ENCODE measurements at places on chromosomes 5 and 9.

DNA sequence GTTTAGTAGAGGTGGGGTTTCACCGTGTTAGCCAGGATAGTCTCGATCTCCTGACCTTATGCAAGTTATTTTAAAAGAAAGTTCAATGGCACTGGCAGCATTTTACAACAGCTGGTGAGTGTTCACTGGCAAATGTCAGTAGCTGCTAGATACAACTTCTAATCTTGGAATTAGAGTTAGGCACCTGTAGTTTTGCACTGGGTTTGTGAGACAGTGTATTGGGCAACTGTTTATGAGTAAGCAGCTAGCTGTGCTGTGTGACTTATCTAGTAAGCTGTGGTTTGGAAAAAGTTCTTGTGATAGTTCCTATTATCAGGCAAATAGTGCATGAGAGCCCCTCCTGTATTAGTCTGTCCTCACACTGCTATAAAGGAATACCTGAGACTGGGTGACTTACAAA lies 61.5 kb downstream of the UBE2QL1 start:
- no peak for DNase-seq

DNA sequence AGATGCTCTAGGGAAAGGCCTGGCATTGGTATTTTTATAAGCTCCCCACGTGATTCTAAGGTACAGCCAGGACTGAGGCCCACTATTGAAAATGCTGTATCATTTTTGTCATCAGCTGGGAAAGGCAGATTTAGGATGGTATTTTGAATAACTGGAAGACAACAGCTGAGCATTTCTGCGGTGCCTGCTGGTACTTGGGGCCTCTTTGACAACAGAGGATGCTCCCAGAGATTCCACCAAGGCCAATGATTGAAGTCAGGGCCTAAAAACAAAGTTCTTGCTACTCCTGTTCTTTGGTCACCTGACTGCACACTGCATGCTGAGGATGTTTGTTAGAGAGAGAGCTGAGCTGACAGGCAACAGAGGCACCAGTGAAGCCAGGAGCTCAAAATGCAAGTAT lies 8.1 kb downstream of the FBLL1 start:
- no peak for DNase-seq

DNA sequence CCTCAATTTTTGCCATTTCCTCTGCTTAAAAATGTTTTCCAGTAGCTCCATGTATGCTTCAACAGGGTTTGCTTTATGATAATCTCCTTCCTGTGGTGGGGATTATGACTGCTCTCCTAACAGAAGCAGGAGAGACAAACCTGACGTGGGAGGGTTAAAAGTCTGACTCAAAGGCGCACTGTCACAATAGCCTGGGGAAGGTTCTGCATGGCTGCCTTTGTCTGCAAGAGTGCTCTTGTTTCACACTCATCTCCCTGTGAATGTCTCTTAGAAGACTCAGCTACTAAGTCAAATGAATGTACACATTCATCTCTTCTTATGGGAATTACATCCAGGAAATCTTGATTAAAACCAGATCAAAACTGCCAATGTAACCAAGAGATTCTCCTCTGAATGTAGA lies 90.9 kb upstream of the MTAP start:
- no peak for DNase-seq

GRCh38 chr5:44932922-44933585 lies 124.3 kb downstream of the MRPS30 start:
- no peak for DNase-seq

DNA sequence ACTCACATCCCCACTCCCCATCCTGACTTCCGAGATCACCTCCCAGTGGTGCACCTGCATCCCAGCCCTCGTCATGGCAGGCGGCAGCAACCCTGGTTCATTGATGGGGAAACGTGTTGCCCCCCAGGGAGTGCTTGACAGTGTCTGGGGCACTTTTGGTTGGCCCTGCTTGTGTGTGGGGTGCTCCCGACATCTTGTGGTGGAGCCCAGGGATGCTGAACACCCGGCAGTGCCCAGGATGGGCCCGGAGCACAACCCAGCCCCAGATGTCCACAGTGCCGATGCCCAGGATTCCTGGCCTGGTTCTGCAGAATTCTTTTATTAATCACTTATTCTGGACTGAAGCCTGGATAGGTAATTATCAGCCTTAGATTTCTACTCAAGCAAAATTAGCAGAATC lies 3.7 kb downstream of the MRPL36 start:
- no peak for DNase-seq

DNA sequence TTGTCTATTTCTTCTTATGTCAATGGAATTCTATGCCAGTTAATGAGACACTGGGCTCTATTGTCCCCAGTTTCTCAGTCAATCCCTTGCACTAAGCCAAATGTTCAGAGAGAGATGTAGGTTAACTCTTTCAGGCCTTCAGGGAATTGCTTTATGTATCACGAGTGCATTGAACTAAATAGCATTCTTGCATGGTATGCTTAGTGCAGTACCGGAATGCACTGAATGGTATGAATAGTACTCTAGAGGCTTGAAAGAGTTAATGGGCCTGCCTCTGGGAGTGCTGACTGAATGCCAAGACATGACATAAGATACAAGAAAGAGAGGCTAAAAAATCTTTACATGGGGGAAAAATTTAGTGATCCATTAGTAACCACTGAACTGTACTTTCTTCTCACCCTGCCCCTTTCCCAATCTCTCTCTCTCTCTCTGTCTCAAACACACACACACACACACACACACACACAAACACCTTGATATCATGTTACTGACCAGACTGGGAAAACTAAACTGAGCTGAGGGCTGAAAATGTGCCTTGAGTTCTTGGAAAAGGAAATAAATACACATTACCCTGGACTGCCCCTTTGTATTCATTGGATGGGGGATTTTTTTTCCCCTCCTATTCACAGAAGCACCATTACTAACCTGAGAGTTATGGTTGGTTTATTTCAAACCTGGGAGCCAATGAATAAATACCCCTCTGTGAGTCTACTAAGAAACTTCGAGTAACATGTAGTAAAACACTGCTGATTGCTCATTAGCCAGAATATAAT lies 35.4 kb upstream of the TMC1 start:
- no peak for DNase-seq

DNA sequence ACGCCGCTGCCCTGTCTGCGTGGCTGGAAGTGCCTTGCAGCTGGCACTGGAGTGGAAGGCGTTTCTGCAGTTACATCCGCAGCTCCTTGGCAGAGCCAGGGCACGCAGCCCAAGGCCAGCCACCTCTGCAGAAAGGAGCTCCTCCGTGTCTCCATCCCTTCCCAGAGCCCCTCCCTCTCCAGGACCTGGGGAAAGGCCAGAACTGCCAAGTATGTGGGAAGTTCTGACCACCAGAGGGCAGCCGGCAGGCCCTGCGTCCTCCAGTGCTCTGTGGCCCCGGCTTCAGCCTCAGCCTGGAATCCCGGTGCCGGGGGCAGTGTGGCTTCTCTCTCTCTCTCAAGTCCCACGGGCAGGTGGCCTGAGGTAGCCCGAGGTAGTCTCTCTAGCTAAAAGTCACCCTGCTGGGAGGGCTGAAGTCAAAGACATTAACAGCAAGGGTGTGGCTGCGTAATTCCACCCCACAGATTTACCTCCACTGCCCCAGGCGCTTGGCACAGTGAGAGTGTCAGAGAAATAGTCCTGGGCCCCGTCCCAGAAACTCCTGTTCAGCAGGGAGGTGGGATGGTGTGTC lies 101.7 kb upstream of the FCN2 start:
- DNase-seq = peak; percentile 5

DNA sequence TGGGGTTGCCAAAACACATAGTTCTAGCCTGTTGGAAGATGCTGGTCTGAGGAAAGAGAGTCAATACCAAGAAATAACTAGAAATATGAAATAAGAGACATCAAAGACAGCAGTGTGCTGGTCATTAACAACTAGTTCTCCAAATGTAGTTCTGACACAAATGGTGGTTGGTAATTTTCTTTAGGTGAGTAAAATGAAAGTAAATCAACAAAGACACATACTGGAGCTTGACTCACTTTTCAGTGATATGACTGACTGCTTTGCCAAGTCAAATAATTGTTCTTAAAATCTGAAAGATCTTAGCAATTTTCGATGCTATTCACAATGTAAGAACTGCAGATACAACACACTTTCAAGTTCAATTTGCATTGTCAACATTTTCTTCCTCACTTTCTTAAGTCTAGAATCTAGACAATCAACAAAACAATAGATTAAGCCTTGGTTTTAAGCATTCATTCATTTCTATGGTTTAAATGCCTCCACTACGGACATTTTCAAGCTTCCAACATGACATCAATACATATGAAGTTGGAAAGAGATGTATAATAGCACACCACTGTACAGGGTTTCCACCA lies 166.8 kb upstream of the MAP3K1 start:
- DNase-seq = no peak

DNA sequence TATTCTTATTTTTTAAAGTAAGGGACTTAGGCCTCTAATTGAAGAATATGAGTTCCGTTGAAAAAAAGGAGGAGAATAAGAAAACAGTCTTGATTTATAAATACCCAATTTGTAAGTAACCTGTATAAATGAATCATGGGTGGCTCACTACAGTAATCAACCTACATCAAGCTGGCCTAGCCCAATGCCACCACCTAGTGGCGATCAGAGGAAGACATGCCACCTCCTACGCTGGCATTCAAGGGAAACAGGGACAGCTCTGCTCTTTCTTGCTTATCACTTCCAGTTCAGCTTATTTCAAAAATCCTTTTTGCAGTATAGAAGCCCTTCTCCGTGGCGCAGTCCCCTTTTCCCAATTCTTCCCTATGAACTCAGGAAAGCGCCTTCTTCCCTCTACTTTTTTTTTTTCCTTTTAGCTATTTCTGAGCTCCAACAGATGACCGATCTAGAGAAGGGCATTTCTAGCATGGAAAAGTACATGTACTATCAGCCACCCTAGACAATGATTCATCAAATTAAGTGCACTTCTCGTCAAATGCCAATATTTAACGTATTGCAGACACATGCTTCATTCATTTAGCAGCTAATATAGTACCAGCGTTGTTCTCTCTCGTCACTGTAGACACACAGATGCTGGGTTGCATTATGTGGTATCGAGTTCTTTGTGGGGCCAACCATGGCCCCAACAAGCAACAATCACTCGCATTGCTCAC lies 28.3 kb downstream of the PTPN3 start:
- DNase-seq = peak; percentile 7

GRCh38 chr5:159877894-159878448 lies 38.3 kb upstream of the ADRA1B start:
- DNase-seq = no peak

GRCh38 chr5:33241802-33242201 lies 199.0 kb upstream of the TARS1 start:
- DNase-seq = no peak

DNA sequence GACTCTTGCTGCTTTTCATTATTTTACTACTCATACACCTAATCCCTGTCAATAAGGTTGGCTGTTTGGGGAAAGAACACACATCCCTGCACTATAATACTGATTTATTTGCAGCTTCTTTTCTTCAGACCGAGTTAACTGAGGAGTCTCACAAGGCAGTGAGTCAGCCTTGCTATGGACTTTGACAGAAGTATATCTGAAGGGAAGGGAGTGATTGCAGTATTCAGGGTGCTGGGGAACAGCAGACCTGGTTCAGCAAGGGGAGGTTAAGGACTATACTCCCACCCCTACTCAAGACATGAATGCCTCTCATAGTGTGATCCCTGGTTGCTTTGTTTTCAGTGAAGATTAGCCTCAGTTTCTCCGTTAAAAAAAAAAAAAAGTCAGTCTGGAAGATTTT lies 99.8 kb downstream of the TLE4 start:
- DNase-seq = no peak

DNA sequence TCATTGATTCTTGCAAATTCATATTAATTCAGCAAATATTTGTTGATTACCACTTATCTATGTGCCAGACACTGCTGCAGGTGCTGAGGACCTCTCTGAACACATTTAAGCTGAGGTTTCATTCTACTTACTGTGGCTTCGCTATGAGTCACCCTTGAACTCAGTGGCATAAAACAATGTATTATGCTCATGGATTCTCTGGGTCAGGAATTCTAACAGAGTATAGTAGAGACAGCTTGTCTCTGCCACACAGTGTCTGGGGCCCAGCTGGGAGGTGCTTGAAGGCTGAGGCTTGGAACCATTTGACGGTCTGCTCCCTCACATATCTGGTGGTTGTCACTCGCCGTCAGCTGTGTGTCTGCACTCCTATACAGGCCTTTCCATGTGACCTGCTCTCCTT lies 124.3 kb upstream of the NR3C1 start:
- no peak for DNase-seq

GRCh38 chr9:126612326-126612812 lies 1.4 kb upstream of the LMX1B start:
- DNase-seq = no peak

DNA sequence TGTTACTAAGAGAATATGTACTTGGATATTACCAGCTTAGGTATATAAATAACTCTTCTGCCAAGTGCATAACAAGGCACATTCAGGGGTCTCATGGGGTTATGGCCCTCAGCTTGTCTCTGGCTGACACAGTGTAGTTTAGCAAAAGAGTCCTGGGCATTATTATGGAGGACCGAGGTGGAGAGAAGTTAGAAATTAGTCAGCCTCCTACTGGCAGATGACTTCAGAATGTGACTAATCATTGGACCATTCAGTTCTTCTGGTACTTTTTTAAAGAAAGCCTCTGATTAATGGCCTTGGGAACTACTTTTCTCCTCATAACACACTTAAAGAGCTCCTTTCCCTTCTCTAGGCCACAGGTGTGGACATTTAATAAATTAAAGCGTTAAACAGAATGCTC lies 178.9 kb downstream of the SH3GL2 start:
- no peak for DNase-seq

GRCh38 chr5:1390861-1391600 lies 46.1 kb upstream of the CLPTM1L start:
- DNase-seq = no peak

DNA sequence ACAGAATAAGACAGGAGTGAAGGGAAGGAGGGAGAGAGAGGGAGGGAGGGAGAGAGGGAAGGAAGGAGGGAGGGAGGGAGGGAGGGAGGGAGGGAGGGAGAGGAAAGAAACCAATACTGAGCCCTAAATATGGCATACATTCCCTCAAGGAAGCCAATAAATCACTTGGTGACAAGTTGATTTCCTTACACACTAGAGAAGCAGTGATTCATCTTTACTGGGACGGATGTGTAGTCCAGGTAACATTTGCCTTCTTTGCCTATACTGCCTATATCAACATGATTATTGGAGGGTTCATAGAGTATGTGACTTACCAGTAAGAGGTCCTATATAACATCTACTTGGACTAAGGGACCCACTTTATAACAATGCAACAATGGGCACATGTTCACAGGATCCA lies 83.2 kb downstream of the TRIM36 start:
- no peak for DNase-seq

GRCh38 chr5:154214371-154215106 lies 24.0 kb downstream of the GALNT10 start:
- no peak for DNase-seq

DNA sequence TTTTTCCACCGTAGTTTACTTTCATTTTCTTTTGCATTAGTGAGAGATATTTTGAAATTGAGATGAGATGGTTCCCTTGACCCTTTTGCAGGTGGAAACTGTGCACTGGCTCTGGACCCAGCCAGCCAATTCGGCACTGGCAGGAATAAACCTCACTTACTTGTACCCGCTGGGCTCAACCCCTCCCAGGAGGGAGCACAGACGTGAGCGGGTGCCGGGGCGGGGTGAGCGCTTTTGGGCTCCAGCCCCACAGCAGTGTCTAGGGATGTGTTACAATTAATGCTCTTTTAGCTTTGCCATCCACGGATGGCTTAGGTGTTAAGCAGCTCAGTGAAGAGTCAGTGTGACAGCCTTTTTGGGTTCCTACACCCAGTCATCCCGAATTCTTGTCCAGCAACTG lies 766.1 kb upstream of the CHD1 start:
- DNase-seq = no peak
